ENCODE measurements at places on chromosomes 12 and 14.

GRCh38 chr12:22160396-22161003, 114.5 kb downstream of the CMAS start:
- DNase-seq: no peak

GRCh38 chr14:103130017-103130764, 6.9 kb downstream of the TNFAIP2 start:
- no peak for DNase-seq

DNA sequence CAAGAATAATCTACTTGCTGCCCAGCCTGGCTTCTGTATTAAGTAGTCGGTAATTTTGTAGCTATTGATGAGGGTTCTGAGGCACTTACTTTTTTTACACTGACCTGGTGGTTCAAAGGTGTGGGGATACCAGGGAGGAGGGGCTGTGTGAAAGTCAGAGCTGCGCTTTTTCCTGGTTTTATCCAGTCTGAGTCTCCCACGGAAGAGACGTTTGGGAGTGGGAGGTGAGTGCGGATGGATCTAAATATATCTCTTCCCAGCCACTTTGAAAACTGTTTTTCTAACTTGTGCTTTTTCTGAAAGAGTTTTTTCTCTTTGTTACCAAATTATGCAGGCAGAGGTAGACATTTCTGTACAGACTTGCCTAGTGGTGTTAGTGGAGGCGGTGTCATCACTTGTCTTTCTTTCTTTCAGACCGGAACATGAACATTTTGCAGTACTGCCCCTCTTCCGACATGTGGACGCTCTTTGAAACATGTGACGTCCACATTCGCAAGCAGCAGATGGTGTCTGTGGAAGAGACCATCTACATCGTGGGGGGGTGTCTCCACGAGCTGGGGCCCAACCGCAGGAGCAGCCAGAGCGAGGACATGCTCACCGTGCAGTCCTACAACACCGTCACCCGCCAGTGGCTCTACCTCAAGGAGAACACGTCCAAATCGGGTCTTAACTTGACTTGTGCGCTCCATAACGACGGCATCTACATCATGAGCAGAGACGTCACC, 17.4 kb upstream of the MANSC4 start:
- DNase-seq: no peak

- DNase-seq: no peak
Measured at GRCh38 chr14:76328457-76329137, 47.3 kb upstream of the ESRRB start.

- DNase-seq: no peak
Measured at GRCh38 chr12:84243686-84244085, 668.9 kb downstream of the SLC6A15 start.

DNA sequence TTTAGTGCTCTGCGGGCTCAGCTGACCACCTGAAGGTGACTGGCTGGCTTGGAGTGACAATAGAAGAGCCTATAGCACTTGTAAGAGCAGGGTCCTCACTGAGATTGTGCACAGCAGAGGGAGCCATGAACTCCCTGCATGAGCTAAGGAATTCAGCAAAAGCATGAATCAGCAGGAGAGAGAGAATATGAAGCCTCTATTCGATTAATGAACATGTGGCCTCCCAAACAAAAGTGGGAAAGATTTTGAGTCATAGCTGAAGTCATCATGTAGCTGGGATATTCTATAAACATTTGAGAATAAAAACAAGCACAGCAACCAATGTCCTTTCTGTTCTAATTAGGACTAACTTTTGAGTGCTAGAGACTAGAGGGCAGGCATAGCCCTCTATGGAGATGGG, 626.6 kb downstream of the DIO2 start:
- DNase-seq: no peak

GRCh38 chr14:22276913-22277816, 311.9 kb downstream of the DAD1 start:
- peak; percentile 56 for DNase-seq

- DNase-seq: no peak
Measured at GRCh38 chr12:82605115-82605514, 81.6 kb upstream of the TMTC2 start.

DNA sequence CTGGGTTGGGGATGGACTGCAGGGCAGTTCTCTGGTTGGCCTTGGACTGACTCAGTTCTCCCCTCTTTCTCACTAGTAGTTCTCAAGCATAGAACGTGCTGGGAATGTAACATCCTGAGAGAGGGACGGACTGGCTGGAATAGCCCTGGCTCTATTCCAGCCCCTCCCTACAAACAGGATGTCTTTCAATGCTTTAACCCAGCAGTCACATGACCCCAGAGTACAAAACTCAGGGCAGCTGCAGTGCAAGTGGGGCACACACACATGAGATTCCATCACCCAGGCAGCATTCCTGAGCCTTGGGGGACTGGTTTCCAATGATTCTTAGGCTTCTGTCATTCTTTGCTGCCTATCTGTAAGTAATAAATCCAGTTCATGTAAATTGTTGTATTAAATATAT, 1.6 kb upstream of the ACOT6 start:
- DNase-seq: no peak

DNA sequence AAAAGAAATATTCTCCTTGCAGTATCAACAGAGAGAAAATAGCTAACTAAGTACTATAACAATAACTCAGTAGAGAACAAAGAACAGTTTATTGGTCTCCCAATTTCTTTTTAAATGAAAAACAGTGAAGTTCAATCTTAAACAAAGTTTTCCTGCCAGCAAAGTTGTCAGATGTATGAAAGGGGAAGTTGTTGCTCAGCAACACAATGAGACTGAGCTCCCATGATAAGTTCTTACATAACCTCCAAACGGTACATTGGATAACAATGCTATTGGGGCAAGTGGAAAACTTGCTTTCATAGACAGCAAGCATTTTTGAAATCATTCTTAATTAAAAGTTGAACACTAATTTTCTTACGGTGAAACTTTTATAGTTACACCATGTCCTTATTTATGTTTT, 94.9 kb downstream of the ALG10B start:
- peak; percentile 74 for DNase-seq

DNA sequence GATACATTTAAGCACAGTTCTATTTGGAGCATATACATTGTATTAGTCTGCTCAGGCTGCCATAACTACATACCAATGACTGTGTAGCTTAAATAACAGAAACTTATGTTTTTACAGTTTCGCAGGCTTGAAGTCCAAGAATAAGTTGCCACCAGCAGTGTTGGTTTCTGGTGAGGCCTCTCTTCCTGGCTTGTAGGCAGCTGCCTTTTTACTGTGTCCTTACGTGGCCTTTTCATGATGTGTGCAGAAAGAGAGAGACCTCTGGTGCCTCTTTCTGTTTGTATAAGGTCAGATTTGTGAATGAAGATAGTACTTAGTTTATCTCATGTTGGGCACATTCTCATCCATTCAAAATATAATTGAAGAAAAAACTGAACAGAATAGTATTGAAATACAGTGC, 636.6 kb downstream of the FLRT2 start:
- no peak for DNase-seq

GRCh38 chr12:47711448-47711847, 5.6 kb upstream of the RPAP3 start:
- DNase-seq: no peak

- DNase-seq: no peak
Measured at GRCh38 chr14:97177016-97177415, 379.8 kb downstream of the VRK1 start.

GRCh38 chr14:54776361-54777001, 126.1 kb downstream of the GCH1 start:
- DNase-seq: peak; percentile 62

GRCh38 chr12:31368666-31369361, 42.9 kb upstream of the SINHCAF start:
- no peak for DNase-seq

GRCh38 chr12:96265836-96266235, 71.7 kb downstream of the ELK3 start:
- no peak for DNase-seq

DNA sequence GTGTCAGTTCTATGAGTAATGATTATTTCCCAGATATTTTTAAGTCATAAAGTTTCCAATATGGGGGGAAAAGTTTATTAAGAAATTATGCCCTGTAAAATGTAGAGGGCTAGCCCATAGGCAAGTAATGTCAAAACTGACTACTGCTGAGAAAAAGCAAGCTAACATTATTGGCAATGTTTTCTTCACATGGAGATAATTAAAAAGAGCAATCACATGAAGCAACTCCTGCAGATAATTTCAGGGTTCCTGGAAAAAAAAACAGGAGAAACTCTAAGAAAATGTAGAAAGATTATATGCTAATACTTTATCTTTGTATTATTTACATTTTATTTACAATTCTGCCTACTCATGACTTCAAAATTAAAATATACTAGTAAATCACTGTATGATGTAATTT, 39.8 kb downstream of the PPP1R12A start:
- no peak for DNase-seq

DNA sequence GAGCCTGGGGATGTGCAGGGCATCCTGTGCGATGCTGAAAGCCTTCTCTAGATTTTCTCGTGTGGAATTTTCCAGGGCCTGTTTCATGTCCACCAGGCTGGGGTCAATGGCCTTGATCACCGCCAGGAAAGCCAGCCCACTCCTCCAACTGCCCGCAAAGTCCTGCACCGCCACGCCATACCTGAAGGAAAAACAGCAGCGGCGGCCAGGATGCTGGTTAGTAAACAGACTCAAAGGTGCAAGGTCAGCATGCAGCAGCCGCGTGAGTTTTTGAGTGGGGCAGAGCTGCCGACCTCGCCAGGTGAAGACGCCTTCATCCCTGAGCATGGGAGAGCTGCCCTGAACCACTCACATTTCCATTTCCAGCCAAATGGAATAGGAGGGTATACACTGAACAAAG, 53.4 kb upstream of the DICER1 start:
- DNase-seq: no peak

DNA sequence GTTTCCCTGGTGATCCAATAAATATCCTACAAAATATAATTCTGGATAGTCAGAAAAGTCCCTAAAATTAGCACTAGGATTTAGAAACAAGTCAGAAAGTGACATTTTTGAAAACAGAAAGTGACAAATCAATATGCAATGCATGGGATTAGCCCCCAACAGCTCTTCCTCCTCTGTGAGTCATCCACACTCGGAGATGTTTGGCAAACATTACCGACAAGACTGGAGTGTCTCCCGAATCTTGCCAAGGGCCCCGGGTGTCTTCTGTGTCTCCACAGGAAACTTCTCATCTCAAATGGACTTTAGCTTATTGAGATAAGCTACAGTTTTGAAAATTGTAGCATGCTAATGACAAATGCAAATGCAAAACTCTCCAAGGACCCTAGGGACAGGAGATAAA, 398.9 kb upstream of the CCDC196 start:
- DNase-seq: no peak

GRCh38 chr12:11959117-11959823, 111.5 kb upstream of the BCL2L14 start:
- DNase-seq: no peak

- peak; percentile 39 for DNase-seq
Measured at GRCh38 chr12:131808744-131809371, 19.3 kb upstream of the MMP17 start.

- no peak for DNase-seq
Measured at GRCh38 chr14:22517117-22517720, 71.8 kb downstream of the DAD1 start.

DNA sequence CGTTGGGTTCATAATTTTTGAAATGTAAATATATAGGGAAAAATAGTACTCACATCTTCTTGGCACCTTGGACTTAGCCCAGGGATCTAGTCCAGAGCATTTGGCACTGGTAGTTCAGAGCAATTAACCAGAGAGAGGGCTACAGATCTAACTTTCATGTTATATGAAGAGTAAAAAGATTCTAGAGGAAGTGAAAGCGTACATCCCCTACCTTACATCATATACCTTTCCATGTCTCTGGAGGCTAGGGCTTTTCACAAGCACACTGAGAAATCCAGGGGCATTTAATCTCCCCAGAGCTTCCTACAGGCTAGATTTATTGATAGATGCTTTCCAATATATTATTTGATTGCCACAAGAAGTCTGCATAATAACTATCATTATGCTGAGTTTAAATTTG, 687.5 kb upstream of the FBXO33 start:
- no peak for DNase-seq

DNA sequence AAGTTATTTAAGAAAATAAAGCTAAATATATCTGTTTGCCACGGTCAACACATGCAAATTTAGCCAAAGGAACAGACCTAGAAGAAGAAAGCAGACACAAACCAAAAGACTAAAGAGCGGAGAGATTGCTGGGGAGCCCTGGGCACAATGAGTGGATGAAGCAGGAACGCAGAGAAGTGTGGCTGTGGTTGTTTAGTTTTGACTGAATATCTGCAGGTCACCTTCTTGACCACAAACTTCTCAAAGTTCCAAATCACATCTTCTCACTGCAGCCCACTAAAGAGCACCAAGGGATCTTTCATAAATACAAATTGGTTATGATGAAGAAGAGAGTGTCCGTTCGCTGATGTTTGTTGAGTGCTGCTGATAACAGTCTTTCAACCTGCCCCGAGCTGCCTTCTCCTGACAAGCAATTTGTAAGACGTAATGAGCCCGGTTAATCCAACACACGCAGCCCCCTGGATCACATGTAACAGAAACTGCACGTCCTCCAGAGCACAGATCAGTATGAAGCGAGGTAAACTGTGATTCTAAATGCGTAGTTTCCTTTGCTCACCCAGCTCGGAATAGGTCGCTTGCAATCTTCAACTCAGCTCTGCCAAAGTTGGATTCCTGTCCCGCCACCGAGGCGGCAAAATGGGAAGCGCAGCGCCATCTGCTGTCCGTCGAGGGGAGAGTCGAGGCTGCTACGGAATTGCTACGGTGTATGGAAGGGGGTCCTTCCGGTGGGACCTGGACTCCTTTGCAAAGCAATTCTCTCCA, 120.8 kb downstream of the GXYLT1 start:
- DNase-seq: peak; percentile 37

DNA sequence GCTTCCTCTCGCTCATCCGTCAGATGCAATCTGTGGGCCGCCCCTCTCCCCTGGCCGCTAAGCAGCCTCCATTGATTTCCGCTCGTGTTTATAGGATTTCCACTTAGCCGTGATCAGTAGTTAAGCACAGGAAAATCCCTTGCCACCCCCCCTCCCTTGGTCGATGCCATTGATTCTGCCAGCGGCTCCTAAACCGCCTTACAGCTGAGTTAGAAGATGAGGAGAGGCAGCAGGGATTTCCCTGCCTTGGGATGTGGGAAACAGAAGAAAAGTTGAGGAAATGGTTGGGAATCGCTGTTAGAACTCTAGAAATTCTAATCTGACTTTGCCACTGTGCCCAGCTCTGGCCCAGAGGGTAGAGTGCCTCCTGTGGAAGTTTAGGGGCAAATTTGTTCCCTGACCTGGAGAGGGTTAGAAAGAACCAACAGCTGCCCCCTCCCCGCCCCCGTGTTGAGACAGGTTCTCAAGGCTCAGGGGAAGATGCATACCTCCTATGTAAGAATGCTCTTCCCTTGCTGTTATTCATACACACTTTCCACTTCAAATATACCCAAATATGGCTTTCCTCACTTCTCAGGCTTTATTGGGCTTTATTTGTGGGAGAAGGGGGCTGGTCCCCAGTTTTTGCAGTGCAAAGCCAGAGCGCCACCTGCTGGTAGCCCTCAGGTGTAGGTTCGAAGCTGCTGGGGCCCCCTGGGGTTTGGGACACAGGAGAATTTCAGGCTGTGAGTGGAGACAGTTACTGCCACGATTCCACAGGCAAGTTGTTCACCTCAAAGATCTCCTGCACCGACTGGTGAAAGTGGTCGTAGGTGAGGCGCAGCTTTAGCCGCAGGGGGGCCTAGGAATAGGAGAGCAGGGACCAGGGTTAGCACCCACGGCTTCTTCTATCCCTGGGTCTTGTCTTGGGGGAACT, 3.2 kb downstream of the THTPA start:
- DNase-seq: peak; percentile 74

- DNase-seq: no peak
Measured at GRCh38 chr12:47273191-47273626, 193.4 kb upstream of the AMIGO2 start.

Measured in inflammatory macrophage treated with lipopolysaccharide for 1 hour (primary cell).